HFFc6 (cell line): ENCODE measurements at places on chromosomes 2 and 18. TPM values are rescaled to one million over a fixed set of nuclear protein-coding genes. Genes with fewer than 3 reads are reported as not detected.
A peak's percentile ranks its signal among the peaks of the same experiment; 100 is the strongest.

DNA sequence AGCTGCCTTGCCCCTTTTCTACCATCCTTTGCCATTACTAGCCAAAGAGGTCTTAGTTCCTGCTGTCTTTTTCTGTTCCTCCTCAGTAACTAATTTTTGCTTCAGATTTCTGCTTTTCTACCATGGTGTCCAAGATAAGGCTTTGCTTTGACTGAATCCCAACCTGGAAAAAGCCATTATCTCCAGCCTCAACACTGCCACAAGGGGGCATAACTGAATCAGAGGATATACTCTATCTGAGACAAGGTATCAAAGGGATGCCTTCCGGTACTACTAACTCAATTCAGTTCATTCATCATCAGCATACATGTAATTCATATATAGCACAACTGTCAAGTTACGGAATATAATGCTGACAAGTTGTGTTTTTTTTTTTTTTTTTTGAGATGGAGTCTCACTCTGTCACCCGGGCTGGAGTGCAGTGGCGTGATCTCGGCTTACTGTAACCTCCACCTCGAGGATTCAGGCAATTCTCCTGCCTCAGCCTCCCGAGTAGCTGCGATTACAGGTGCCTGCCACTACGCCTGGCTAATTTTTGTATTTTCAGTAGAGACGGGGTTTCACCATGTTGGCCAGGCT lies 11.4 kb downstream of the OSGEPL1 start:
- DNase-seq = peak; percentile 45

ANKRD30B gene
- total RNA-seq = 0.13 TPM in 1 of 2 replicates, not detected in the other

SPATA3 gene
- not detected in 3 replicates for total RNA-seq

PSTPIP2 gene
- 8.0 to 8.4 TPM (median 8.3 TPM) in 3 replicates for total RNA-seq

UGT1A6 gene
- not detected in 3 replicates for total RNA-seq

DNA sequence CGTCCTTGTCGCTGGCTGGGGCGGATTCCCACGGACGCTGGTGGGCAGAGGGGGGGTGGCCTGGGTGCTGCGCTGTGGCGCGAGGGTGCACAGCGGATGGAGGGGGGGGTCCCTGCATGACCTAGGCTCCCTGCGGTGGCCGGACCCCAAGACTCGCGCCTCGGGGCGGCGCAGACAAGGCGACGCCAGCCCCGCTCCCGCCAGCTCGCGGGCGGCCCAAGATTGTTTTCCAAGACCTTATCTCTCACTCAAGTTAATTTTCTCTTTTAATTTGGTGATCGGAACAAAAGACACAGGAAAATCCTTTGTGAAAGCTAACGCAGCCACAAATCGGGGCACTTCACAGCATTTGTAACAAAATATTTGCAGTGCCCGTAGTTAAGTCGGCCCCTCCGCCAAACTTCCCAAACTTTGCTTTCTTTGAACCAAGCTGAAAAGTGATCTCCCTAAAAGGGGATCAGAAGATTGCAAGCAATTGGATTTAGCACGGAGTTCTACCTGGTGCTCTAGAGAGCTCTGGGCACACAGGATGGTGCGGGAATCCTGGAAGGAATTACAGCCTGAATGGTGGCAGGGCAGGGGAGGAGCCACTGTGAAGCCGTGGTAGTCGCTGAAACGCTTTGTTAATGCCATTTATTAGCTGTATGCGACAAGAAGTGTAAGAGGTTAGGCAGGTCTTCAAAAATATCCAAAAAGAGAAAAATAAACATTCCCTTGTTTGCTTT lies 4.8 kb upstream of the ID2 start:
- no peak for DNase-seq

CAVIN2 gene
- 3.1 to 15.4 TPM (median 3.9 TPM) in 3 replicates for total RNA-seq

- no peak for DNase-seq
Observed at GRCh38 chr2:236704887-236705286, 135.3 kb downstream of the ACKR3 start.

DNA sequence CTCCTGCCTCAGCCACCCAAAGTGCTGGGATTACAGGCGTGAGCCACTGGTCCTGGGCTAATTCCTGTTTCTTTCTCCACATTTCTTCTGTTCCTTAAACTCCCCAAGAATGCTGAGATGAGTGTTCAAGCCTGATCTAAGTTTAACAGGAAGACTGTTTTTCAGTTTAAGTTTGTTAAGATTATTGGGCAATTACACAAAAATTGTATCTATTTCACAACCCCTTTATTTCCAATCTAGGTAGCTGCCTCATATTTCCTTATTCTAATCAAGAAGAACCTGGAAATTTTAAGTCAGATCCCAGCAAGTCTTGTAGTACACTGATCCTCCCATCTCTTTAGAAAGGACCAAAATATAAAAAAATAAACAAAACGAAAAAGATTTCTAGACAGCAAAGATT lies 11.7 kb downstream of the SFT2D3 start:
- no peak for DNase-seq

ANO7 gene
- total RNA-seq = 0.69 to 1.1 TPM (median 0.97 TPM) in 3 replicates

BCL11A gene
- 1.2 to 2.9 TPM (median 2.3 TPM) in 3 replicates for total RNA-seq
